ENCODE measurements at places on chromosomes 4 and X.
A peak's percentile ranks its signal among the peaks of the same experiment; 100 is the strongest.

- DNase-seq: no peak
These were observed 13.4 kb upstream of the GTPBP6 start for GRCh38 chrX:331825-332495.

GRCh38 chrX:96425200-96425599 is 259.4 kb upstream of the DIAPH2 start:
- DNase-seq: no peak

- DNase-seq: no peak
These were observed 608.4 kb upstream of the PITX2 start for GRCh38 chr4:111231281-111231680.

DNA sequence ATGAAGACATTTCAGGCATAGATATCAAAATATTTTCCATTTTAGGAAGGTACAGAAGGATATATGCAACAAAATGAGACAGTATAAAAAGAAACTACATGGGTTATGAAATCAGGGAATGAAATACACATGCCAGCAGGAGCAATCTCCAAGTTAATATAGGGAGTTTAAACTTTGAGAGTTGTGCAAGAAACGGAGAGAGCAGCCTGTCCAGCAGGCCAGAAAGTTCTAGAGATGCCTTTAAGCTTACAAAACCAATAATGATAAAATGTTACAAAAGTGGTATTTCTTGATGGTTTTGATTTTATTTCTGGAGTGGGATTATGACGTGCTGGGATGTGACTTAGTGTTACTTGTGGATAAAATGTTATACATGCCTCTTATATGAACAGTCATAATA is 2047.9 kb downstream of the ARAP2 start:
- no peak for DNase-seq

GRCh38 chr4:141565379-141566089 is 70.8 kb upstream of the IL15 start:
- DNase-seq: no peak

GRCh38 chr4:140092094-140092851 is 61.7 kb downstream of the MAML3 start:
- no peak for DNase-seq

- DNase-seq: no peak
These were observed 14.1 kb downstream of the HPSE start for GRCh38 chr4:83320548-83320947.

DNA sequence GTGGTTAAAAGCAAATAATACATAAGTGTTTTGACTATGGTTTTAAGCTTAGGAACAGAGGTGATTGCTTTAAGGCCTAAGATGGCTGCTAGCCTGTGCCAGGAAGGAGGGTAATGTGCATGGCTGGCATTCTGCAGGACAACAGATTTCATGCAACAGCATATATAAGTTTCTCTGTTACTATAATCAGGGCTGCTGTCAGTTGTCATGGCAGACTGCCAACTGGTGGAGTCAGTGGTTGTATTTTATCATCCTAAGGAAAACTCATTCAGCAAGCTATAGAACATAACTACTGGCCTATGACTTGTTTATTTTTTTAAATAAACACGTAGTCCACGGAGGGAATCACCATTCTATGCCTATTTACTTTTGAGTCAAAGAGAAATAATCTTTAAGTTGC is 77.7 kb upstream of the DCAF8L1 start:
- no peak for DNase-seq

GRCh38 chr4:183755596-183755995 is 96.5 kb downstream of the TRAPPC11 start:
- no peak for DNase-seq

- DNase-seq: peak; percentile 59
These were observed 95.8 kb downstream of the SH3KBP1 start for GRCh38 chrX:19791562-19791961.

DNA sequence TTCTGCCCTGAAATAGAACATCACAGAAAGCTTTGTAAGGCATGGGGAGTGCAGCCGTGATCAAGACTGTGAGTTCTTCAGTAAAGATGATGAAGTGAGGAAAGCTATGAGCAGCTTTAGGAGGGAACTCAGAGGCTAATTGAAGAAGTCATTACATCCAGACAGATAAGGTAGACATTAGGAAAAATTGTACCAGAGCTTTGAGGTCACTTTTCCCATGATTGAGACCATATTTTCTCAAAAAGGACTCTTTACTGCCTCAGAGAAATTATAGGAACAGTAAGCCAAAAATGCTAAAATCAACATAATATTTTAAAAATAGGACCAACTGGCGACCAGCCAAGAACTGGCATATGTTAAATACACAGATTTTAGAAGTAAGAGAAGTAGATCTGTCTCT is 11.2 kb downstream of the CHST7 start:
- DNase-seq: no peak

GRCh38 chr4:130576218-130576617 is 1480.3 kb downstream of the C4orf33 start:
- DNase-seq: no peak

GRCh38 chr4:26558166-26558895 is 25.6 kb upstream of the TBC1D19 start:
- no peak for DNase-seq

DNA sequence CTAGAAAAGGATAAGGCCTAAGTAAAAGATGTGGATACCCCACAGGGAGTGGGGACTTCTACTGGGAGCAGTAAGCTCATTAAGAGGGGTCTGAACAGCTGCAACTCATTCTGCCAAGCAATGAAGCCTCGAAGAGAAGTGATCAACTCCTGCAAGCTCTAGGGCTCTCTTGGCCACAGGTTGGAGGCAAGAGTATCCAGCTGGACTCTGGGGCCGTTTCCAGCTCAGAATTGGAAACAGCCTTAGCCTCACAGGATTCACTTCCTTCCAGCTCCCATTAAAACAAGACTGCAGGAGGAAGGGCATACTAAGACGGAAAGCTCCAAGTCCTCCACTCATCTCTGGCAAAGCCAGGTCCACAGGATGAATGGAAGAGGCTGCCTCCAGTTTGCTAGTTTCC is 126.3 kb downstream of the ATG4A start:
- no peak for DNase-seq

DNA sequence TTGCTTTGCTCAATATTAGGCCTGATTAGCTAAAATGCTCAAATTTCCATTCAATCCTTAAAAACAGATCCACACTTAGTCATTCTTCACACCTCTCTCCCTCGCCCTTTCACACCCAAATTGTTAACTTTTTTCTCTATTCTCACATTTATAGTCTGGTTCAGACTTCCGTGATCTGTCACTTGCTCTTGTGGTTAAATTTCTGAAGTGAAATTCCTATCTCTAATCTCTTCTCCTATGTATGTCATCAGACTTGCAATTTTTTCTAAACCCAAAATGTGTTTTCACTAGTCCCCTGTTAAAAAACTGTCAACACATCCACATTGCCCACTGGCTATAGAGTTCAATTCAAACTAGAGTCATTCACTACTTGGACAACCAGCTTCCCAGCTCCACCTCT is 63.2 kb downstream of the SNCA start:
- DNase-seq: no peak

DNA sequence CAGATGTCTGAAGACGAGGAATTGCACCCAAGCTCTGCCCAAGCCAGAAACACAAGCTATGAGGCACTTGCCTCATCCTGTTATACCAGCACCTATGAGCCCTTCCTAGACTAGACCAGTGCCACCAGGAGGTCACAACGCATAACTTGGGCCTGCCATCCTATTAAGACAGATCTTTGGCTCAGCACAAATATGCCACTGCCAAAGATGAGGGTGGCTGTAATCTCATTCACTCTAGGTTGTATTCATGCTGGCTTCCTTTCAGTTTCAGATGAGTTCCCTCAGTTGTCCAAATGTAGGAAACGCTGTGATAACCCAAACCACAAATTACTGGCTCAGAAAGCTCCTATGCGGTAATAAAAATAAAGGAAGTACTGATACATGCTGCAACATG is 76.5 kb upstream of the CITED1 start:
- DNase-seq: no peak

DNA sequence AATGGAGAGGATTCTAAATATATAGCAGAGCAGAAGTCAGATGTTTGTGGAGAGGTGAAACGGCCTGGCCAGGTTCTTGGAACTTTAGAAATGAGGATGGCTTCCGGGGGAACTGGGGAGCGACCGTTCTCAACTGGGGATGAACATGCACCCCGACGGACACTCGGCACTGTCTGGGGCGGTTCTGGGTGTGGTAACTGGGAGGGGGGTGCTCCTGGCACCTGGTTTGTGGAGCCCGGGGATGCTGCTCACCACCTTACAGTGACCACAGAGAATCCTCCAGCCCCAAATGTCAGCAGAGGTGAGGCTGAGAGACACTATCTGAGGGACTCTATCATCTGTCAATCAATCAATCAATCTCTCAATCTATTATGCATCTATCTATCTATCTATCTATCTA is 69.0 kb upstream of the PPP2R3B start:
- no peak for DNase-seq

DNA sequence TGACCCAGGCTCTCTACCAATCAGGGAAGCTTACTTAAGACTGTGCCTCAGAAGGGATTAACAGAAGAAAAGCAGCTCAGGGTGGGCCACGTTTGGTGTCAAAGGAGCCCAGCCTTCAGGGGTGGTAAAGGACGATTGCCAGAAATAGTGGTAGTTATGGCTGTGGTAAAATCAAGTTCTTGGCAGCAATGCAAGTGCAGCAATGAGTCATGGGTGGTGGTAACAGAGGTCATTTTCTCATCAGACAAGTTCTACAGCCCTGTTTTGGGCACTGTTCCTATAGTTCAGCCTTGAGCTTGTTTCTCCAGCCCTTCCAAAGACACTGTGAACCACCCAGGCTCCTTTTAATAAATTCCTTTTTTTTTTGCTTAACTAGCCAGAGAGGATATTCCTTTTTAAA is 120.3 kb downstream of the EFHC2 start:
- no peak for DNase-seq

- DNase-seq: peak; percentile 2
These were observed 49.0 kb downstream of the SH2D1A start for GRCh38 chrX:124395145-124395880.

- no peak for DNase-seq
These were observed 50.2 kb upstream of the FAM9A start for GRCh38 chrX:8851231-8851886.

DNA sequence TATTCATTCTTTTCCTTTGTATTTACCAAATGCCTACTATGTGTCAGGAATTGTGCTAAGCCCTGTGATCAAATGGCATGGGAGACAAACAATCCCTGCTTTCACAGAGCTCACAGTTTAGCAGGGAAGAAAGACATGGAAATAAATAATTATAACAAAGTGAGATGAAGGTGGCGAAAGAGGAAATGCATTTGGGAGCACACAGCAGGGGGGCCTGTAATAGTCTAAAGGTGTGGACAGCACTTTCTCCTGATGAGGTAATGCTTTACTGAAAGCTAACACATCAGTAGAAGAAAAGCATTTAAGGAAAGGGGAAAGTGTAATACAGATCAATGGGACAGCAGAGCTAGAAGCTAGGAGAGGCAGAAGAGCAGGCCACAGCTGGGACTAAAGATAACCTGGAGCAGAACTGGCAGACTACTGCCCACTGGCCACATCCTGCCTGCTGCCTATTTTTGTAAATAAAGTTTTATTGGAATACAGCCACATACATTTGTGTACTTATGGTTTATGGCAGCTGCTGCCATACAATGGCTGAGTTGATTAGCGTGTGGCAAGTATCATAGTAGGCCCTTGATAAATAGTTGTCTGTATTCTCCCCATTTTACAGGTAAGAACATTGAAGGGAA is 67.1 kb upstream of the TAPT1 start:
- DNase-seq: no peak

- DNase-seq: no peak
These were observed 32.4 kb downstream of the CASP3 start for GRCh38 chr4:184616633-184617551.

DNA sequence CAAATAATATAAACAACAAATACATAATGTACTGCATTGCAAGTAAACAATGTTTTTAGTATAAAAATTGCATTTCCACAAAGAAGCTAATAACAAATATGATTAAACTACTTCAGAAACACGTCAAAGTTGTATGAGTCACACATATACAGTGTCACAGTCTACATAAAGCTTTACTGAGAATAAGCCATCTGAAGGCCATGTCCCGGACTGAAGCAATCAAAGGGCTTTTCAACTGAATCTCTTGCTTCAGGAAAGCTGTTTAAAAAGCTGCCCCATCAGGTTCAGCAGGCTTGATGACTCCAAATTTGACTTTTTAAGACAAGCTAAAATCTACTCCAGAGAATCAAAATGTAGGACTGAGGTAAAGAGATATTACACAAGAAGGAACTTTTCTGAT is 1476.8 kb downstream of the ADGRL3 start:
- DNase-seq: no peak

GRCh38 chrX:137566746-137567679 is 1.1 kb downstream of the ZIC3 start:
- DNase-seq: no peak

DNA sequence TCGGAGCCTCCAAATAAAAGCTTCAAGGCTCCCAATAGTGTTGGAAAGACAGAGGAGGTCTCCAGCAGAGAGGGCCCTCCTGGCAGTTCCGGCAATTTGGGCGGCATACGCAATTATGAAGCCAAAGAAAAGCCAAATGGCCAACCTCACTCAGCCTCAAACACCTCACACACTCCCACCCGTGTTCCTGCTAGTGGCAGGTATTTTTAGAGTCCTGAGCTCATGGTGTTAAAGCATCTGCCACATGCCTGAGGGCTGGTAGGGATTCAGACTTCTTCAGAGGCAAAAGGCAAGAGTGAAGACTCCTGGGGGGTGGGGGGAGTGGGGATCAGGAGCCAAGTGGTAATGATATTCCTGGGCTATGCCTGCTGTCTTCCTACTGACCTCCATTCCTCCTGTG is 7.4 kb downstream of the RAB33A start:
- no peak for DNase-seq

DNA sequence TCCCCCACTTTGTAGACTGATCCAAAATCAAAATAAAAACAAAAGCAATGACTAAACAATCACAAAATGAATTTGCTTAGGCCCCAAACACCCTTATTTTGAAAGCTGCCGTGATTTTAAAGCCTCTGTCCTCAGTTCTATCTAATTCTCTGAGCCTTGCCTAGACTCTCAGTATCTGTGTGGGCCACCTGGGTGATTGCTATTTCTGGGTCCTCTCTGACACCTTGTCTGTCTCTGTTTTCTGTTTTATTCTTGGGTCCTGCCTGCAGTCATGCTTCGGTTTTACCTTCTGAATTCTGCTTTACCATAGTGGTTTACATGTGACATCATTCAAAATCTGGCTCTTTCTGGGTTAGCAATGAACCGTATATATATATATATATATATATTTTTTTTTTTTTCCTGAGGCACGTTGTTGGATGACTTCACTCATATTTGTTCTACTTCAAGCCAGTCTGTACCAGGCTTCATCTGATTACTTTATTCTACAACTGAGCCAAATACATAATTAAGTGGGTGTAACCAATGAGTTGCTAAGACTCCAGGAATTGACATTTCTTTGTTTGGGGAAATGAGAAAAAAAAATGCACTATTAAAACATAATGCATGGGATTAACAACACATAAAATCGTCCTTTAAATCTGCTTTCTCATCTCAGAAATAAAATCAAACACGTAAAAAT is 710.7 kb upstream of the SLIT2 start:
- DNase-seq: no peak

DNA sequence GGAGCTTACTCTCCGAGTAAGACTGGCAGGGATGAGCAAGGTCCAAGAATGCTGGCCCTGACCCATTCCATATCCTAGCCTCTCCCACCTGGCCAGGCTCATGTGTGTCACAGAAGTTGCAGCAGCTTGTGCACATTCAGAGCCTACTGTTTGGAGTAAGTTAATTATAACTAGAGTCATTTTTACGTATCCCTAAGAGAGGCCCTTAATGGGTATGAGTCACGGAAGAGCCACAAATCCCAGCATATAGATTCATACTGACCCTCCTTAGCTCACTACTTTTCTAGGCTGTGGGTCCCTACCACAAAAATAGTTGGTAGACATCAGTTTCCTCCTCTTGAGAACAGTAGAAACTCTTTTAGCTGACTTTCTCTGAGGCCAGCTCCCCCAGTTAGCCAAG is 118.3 kb upstream of the FRG1 start:
- DNase-seq: no peak

Data from CD4-positive, alpha-beta T cell treated with Interleukin-15 for 4 hours (primary cell).